ENCODE measurements at places on chromosomes 5 and 9. TPM values are rescaled to one million over a fixed set of nuclear protein-coding genes. Genes with fewer than 3 reads are reported as not detected.

Gene HAVCR1
- polyA plus RNA-seq, result 103 TPM

Gene OTULINL
- 2.4 TPM for polyA plus RNA-seq

Gene FYB1
- polyA plus RNA-seq, result 5.9 TPM

Gene COL15A1
- polyA plus RNA-seq, result 0.15 TPM

Gene KIF4B
- polyA plus RNA-seq, result 0.11 TPM

Gene WWC1
- 92.2 TPM for polyA plus RNA-seq

Gene NUTM2G
- polyA plus RNA-seq, result not detected

Gene CCIN
- 0.05 TPM for polyA plus RNA-seq

Gene CPLANE1
- polyA plus RNA-seq, result 5.4 TPM

Gene SLC45A2
- polyA plus RNA-seq, result not detected

DNA sequence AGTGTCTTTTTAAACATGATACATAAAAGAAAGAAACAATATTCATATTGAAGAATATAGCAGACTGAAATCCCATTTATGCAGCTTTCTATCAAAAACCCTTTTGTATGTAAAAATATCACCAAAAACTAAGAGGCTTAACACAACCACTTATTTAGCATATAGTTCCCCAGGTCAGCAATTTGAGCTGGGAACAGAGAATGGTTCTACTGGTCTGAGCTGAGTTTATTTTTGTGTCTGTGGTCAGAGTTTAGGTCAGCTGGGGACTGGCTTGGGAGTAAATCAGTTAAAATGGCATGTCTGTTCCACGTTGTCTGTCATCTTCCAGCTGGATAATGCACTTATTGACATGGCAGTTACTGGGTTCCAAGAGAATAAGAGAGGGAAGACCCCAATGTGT, 165.0 kb downstream of the TMEM232 start:
- no peak for DNase-seq

DNA sequence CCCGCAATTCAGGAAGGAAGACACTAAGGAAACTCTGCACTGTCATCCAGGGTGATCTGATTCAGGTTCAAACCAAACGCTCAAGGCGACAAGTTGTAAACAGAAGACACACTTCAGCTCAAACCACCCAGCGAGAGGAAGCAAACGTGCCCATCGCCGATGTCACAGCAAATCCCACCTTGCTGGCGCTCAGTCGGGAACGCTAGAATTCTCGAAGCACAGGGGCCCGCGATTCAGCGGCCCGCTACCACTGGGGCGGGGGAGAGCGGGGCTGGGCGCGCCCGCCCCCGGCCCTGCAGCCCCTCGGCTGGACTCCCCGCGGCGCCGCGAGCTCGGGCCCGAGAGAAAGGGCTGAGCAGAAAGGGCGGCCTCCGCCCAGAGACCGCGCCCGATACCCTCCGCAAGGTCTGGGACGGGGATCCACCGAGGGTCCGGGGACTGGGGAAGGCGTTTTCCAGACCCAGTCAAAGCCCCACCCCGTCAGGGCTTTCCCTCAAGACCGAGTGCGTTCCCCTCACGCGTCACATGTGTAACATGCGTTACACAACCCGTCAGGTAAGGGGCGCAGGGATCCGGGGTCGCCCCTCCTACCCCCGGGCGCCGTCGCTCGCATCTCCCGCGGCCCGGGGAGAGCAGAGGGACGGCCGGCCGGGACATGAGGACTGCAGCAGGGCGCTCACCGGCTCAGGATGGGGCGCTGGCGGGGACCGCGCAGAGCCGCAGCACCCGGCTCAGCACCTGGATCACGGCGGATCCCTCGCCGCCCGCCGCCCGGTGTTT, 469 bp downstream of the AGTPBP1 start:
- DNase-seq, result peak; percentile 49

GRCh38 chr5:149424371-149425315, 45.6 kb upstream of the IL17B start:
- DNase-seq, result no peak

DNA sequence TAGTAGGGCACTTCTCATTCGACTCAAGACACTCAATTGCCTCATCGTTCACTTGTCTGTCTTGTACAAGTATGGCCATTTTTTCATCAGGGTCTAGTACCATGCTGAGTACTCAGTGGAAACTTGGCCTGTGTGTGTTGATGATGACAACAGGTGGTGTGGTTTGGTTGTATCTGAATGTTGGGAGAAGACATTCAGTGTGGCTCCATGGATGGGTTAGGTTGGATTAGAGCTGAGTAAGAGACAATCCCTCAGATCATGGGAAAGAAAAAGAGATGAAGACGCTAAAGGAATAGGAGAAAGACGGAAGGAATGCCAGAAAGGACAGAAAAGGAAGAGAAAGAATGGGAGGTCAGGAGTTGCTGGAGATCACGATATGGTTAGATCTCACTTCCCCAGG, 17.0 kb downstream of the PCDH1 start:
- no peak for DNase-seq

- DNase-seq, result no peak
These were observed 7.3 kb downstream of the ASTN2 start for GRCh38 chr9:117407436-117408022.

GRCh38 chr9:112218908-112219307, 43.8 kb upstream of the SUSD1 start:
- no peak for DNase-seq

DNA sequence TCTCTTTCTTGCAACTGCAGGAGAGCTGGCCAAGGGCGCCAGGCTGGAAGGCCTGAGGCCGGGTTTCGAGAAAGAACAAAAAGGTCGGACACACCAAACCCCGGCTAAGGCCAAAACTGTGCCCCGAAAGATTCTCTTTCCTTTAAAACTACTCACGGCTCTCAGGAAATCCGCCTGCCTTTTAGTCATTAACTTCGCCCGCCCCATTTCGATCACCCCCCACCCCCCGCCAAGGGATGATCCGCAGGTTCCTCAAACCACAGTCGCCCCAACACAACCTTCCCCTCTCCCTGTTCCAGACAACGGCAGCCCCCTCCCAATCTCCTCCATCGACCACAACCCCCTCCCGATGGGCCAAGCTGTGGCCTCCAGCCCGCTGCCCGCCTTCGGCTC, 536 bp downstream of the FEM1C start:
- peak; percentile 23 for DNase-seq

GRCh38 chr5:20023686-20024180, 35.7 kb upstream of the CDH18 start:
- DNase-seq, result no peak

DNA sequence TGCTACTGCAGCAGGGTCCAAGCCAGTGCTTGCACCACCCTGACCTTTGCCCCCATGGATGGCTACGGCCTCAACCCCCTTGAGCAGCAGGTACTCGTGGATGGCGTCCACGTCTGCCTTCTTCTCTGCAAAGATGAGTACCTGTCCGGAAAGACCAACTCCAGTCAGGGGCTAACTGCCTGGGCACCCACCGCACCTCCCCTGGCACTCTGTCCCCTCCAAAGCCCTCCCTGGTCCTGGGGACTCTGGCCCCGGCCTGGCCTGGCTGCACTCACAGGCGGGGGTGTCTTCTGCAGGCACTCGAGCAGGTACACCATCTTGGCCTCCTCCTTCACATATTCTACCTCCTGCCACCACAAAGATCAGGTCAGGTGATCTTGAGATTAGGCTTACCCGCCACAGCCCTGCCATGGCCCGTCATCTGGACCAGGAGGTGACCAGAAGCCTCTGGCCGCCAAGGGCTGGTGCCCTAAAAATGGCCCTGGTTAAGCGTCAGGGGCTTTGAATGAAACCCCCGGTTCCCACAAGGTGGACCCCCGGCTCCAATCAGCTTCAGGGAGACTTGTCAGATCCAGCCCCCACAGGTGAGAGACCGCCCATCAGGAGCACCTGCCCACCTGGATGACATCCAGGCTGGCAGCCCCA, 3.2 kb upstream of the DOK3 start:
- DNase-seq, result no peak

- no peak for DNase-seq
These were observed at the start of gene FRRS1L for GRCh38 chr9:109166771-109167601. Gene FRRS1L (minus strand): TSS chr9:109167249. CDS start chr9:109167138, 111 bp downstream.

- DNase-seq, result peak; percentile 40
These were observed 30.7 kb downstream of the IFNW1 start for GRCh38 chr9:21110708-21111576.

GRCh38 chr5:124277767-124278545, 468.5 kb downstream of the ZNF608 start:
- DNase-seq, result no peak

Data from A549 (cell line).